ENCODE measurements at places on chromosomes 12 and 14.

DNA sequence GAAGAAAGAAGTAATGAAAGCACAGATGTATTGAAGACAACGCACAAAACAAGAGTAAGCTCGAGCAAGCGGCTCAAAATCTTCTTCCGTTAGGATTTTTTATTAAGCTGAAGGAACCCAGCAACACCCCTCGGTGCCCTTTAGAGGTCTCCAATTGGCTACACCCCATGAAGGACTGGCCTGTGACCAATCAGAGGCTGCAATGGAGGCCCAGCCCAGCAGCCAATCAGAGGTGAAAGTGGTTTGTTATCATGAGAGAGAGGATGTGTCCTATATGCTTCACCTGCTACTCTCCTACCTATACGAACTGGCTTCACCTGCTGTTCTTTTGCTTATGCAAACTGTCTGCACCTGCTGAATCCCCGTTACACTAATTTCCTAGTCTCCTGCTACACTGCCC, 358.8 kb downstream of the C12orf50 start:
- DNase-seq = no peak

DNA sequence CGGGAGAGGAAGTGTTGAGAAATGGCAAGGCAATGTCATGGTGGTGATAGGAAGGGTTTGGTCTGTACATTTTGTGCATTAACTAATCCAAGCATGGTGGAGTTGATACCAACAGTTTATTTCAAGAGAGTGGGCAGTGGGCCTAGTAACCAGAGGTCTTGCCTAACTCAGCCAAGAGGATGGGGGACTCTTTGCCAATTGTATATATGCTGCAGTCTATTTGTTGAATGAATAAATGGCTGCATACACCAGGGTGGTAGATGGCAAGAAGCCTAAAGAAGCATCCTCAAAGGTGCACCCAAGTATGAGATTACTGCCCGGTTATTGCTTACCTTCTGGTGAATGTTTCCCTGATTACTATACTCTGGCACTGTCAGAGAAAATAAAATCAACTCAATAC, 295.9 kb downstream of the ITPR2 start:
- DNase-seq = no peak

DNA sequence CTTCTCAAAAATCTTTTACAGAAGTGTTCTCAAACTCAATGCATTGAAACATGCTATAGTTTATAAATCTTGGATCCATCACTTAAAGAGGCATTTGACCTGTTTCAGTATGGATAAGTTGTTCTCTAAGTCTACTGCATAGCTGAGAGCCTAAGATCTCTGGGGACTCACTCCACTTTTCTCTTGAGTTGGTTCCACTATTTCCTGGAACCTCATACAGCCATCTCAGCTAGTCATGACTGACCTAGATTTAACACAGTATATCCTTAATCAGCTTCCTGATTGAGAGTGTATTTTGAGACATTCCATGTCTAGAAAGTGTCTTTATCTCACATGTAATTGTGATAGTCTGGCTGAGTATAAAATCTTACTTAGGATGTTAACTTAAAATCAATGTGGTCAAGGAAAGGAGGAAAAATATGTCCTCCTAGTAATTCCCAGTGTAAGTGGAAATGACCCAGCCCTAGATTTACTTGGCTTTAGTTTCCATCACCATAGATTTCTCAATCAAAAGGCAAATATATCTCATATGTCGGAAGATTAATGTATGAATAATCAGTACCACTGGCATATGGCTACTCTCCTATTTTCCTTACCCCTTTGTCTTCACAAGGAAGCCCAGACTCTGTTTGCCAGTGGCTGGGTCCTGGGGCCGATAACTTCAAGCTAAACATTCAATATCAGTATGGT, 61.9 kb downstream of the KICS2 start:
- DNase-seq = peak; percentile 64

DNA sequence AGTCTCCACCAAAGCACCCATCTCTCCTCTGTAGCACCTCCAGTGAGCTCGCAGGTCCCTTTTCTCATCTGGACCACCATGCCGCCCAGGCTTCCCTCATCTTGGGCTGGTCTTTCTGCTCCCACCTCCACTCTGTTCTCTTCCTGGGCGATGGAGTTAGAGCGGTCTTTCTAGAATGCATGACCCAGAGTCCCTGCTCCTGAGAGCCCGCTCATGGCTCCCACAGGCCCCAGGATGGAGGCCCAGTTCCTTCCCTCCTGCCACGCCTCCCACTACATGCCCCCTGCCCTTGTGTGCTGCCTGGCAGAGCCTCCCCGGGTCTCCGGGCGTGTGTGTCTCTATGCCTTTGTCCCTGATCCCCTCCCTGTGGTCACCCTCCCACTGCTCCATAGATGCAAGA, 100.7 kb upstream of the RTL1 start:
- DNase-seq = no peak

GRCh38 chr12:4441355-4442335, 4.0 kb downstream of the FGF6 start:
- no peak for DNase-seq

DNA sequence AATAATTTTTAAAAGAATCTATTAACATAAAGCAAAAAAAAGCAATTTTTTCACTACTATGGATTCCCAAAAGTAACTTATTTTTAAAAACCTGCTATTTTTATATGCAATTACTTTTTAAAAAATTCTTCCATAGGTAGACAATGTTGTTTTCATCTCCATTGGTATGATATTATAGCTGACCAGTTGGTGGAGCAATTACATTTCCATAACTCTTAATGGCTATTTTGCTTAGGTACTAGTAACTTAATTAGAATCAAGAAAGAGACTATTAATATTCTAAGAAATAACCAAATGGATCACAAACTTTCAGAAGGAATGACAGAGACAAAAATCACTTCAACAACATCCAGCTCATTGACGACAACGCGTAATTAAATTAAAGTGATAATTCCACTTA, 64.7 kb upstream of the PTCSC3 start:
- DNase-seq = no peak

DNA sequence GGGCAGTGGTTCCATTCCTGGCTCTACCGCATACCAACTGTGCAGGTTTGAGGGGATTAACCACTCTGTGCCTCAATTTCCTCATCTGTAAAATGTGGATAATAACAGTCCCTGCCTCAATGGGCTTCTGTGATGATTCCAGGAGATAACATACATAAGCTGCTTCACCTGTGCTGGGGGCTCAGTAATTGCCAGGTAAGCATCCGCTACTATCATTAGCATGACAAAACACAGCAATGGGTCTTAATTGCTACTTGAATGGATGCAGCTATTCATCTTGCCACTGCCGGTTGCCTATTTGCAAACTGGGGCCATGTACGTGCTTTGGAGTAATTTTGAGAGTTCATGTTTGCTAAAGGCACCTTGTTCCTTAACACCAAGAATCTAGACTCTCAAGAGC, 132.6 kb downstream of the TMEM132D start:
- no peak for DNase-seq

DNA sequence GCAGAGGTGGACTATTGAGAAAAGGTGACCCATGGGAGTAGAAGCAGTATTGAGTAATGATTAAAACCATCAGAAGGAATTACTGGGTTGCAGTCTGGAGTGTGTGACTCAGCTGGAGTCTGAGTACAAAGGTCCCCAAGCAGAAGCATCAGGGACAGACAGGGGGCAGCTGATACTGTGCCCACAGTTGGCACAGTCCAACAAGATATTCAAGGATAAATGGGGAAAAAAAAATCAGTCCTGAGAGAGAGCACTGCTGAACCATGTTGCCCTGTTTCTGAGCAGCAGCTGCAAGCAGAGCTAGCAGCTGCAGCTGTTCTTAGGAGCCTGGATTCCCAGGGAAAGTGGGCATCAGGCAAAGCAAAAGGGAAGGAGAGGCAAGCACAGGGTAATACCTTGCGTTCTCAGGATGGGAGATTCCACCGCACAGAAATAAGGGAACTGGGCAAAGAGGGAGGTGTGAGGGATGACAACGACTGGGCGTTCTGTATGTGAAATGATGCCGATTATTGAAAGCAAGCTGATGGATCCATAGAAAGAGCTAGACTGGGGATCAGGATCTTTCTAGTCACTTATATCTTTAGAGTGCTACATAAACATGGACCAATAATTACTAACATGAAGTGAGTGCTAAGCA, 17.7 kb downstream of the NEUROD4 start:
- no peak for DNase-seq

DNA sequence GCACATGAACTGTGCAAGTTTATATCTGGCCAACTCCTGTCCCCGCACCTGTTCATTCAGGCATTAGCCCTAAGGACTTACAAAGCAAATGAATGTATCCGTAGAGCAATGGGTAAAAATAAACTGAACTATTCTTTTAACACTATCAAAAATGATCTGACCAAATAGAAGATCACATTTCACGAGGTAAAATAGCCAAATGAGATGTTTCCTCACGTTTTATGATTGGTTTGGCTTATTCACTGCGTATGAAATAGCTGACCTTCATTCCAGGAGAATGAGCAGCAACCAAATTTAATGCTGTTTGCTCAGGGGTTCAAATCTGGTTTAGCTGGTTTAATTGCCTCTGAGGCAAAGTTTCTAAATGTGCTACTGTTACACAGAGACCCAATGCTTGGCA, 216.0 kb upstream of the EEA1 start:
- DNase-seq = no peak

GRCh38 chr14:91349481-91350074, 68.0 kb downstream of the CCDC88C start:
- no peak for DNase-seq

- DNase-seq = peak; percentile 46
These were observed 140.9 kb downstream of the TBX5 start for GRCh38 chr12:114265036-114265435.

GRCh38 chr12:121712190-121712460, 427 bp upstream of the TMEM120B start:
- no peak for DNase-seq

GRCh38 chr12:115620816-115621215, 656.7 kb downstream of the MED13L start:
- DNase-seq = no peak

DNA sequence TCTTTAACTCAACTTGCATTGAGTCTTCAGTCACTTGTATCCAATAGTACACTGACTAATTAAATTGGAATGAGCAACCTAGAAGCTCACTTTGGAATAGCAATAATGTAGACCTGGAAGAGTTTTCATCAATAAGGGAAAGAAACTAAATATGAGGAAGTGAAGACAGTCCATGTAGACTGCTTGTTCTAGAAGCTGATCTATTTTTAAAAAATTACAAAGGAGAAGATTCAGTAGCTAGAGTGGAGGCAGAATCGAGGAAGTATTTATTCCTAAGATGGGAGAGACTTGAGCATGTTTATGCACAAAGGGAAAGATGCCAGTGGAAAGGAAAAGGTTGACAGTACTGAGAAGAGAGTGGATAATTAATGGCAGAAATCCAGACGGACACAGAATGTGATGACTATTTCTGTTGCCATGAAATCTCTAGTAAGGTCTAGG, 156.3 kb upstream of the PDE3A start:
- peak; percentile 24 for DNase-seq

DNA sequence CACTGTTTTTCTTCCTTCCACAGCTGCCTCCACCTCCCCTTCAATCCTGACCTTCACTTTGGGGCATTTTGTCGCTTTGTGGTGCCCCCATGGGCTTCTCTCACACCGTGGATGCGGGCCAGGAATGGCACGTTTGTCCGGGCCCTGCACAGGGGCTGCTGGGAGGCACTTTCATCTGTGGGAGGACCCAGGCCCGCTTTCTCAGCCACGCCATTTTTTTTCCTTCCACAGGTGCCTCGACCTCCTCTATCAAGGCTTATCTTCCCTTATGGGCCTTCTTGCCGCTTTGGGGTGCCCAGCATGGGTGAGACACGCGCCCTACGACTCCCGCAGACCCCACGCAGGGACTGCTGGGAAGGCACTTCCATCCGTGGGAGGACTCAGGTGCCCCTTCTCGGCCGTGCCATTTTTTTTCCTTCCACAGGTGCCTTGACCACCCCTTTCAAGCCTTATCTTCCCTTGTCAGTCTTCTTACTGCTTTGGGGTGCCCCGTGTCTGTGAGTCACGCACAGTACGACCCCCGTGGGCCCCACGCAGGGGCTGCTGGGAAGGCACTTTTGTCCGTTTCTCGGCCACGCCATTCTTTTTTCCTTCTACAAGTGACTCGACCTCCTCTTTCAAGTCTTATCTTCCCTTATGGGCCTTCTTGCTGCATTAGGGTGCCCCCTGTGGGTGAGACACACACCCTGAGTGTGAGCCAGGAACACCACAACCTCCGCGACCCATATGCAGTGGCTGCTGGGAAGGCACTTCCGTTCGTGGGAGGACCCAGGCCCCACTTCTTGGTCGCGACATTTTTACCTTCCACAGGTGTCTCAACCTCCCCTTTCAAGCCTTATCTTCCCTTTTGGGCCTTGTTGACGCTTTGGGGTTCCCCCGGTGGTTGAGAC, 270.7 kb downstream of the ALG10 start:
- no peak for DNase-seq

DNA sequence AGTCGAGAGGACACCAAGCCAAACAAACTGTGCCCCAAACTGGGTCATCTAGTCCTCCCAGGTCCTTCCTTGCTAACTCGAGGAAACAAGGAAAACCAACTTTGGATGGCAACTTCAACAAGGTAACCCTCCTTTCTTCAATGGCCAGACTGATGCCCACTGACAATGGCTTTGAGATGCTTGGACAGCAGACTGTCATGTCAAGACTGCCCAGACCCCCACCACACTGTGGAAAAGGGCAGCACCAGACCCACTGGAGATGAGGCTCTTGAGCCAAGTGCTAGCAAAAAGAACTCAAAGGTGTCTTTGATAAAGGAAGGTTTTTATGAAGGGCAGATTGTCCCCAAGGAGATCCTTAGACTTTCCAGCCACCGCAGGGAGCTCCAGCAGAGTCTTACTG, 9.0 kb upstream of the CDH24 start:
- no peak for DNase-seq

DNA sequence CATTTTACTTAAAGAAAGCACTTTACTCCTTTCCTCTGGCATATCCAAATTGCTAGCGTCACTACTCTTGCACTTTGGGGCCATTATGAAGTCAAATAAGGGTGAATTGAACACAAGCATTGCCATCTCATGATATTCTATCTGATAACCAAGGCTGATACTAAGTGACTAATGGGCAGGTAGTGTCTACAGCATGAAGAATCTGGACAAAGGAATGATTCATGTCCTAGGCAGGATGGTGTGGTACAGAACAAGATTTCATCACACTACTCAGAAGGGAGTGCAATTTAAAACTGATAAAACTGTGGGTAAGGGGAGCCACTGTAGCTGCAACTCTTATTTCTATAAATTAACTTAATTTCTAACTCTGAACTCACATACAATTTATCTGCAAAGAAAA, 7.7 kb upstream of the SLC6A15 start:
- DNase-seq = peak; percentile 36

Measured in MCF 10A (cell line).